ENCODE measurements at places on chromosomes 6 and 20. TPM values are rescaled to one million over a fixed set of nuclear protein-coding genes. Genes with fewer than 3 reads are reported as not detected.

ALDH5A1 gene
- 16.8 TPM for total RNA-seq

UST gene
- 11.7 TPM for total RNA-seq

ANGPT4 gene
- total RNA-seq: not detected

RARS2 gene
- 55.7 TPM for total RNA-seq

POU5F1 gene
- 1.1 TPM for total RNA-seq

SLC22A1 gene
- 6.7 TPM for total RNA-seq

ASIP gene
- total RNA-seq: not detected

LPA gene
- 1.4 TPM for total RNA-seq

CASS4 gene
- total RNA-seq: 0.13 TPM

SOD2 gene
- 264 TPM for total RNA-seq

COL11A2 gene
- 2.5 TPM for total RNA-seq

LGSN gene
- 4.1 TPM for total RNA-seq

CALHM5 gene
- total RNA-seq: 1.2 TPM

DEFB132 gene
- not detected for total RNA-seq

FILIP1 gene
- total RNA-seq: 6.0 TPM

FGD2 gene
- 2.5 TPM for total RNA-seq
